ENCODE measurements at places on chromosomes 6 and 20.

- DNase-seq, result no peak
Measured at GRCh38 chr6:4981761-4982160, 22.1 kb downstream of the RPP40 start.

- DNase-seq, result no peak
Measured at GRCh38 chr6:169927711-169928110, 176.3 kb downstream of the ERMARD start.

GRCh38 chr6:113361014-113361645 lies 496.0 kb upstream of the MARCKS start:
- no peak for DNase-seq

GRCh38 chr6:18328070-18328469 lies 59.1 kb upstream of the RNF144B start:
- DNase-seq, result no peak

DNA sequence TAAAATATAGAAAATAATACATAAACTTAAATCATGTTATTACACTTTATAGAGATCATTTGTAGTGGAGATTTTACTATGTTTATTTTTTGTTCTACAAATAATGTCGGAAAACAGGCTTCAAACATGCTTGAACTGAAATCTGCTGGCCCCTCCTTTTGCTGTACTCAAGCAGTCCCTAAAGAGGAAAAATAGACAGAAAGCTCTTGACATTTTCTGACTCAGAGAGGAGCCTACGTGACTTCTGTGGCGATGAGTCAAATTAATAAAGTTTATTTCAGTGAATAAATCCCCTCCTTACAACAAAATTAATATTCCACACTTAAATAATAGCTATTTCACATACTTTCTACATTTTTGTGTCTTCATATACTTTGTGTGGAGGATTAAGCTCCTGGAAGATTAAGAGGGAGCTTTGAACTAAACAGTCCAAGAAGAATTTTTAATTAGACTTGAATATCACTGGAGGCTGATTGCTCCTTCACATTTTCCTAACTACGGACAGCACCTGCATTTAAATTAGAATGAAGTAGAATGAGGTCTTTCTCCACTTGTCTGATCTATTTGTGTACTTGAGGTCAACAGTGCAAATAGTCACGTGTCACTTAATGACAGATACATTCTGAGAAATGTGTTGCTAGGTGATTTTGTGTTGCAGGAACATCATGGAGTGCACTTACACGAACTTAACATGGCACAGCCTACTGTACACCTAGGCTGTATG lies 1.7 kb upstream of the TREM1 start:
- DNase-seq, result no peak
